ENCODE measurements at places on chromosomes 7 and 10. TPM values are rescaled to one million over a fixed set of nuclear protein-coding genes. Genes with fewer than 3 reads are reported as not detected.

Gene PAX4
- total RNA-seq = not detected

Gene METTL27
- total RNA-seq = 0.85 TPM

Gene PVRIG
- total RNA-seq = 30.1 TPM

Gene CPA2
- total RNA-seq = not detected

Gene IFIT1B
- total RNA-seq = not detected

Gene FAM149B1
- total RNA-seq = 12.5 TPM

Gene PKD2L1
- not detected for total RNA-seq

Gene CYP2C19
- total RNA-seq = not detected

Gene ZNF777
- total RNA-seq = 16.5 TPM

Gene FXYD4
- total RNA-seq = not detected

Gene OPN4
- not detected for total RNA-seq

Gene MYOF
- 1.6 TPM for total RNA-seq

Gene CUX1
- 35.6 TPM for total RNA-seq

- no peaks in the 10 kb centered on the region for H3K4me1 ChIP-seq
- H3K27ac ChIP-seq = no peak overlapping the region
- H3K4me3 ChIP-seq = no peak overlapping the region
These were observed 20.2 kb downstream of the SDK1 start for GRCh38 chr7:3321206-3321605.

DNA sequence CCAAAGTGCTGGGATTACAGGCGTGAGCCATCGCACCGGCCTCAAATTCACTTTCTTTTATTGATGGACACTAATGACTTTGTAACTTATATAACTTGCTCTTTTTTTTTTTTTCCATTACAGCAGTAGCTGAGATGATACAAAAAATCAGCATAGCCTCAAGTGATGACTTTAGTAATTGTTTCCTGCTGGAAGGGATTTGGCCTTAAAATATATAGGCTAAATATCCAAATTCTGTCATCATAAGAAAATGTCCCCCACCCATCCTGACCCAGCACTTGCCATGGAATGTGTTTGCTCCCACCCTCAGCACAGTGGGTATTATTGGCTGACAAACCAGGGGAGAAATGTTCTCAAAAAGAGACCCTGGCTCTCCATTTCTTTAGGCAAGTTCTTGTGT, 1264.1 kb upstream of the AUTS2 start:
- no peak for DNase-seq
- H3K4me1 ChIP-seq = no peaks in the 10 kb centered on the region
- no peaks in the 10 kb centered on the region for H3K36me3 ChIP-seq
- no peak overlapping the region for H3K4me3 ChIP-seq
- H3K27me3 ChIP-seq = no peaks in the 10 kb centered on the region
- H3K27ac ChIP-seq = no peak overlapping the region

DNA sequence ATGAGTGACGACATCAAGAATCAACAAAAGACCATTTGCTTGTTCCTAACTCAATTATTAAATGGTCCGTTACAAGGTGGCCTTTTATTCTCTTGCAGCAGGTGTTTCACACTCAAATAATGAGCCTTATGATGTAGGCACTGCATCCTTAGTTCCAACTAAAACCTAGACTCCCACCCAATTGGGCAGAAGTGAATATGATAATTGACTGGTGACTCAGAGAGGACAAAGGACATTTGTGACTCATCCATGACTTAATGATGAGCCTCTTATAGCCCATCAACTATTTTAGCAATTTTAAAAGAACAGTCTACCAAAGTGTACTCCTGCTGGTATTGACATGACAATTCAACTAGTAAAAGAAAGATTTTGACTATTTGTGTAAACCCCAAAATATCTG, 1027.8 kb upstream of the PHF14 start:
- no peaks in the 10 kb centered on the region for H3K27me3 ChIP-seq
- DNase-seq = no peak
- H3K27ac ChIP-seq = no peak overlapping the region

GRCh38 chr7:127967281-127967680, 64.0 kb downstream of the LRRC4 start:
- H3K27ac ChIP-seq = no peak overlapping the region
- DNase-seq = no peak
- H3K4me3 ChIP-seq = no peak overlapping the region
- H3K27me3 ChIP-seq = no peaks in the 10 kb centered on the region
- no peaks in the 10 kb centered on the region for H3K4me1 ChIP-seq

- H3K27ac ChIP-seq = no peak overlapping the region
- H3K27me3 ChIP-seq = peaks cover 33% of the 10 kb centered on the region
- H3K36me3 ChIP-seq = no peaks in the 10 kb centered on the region
These were observed 30.0 kb upstream of the SLF2 start for GRCh38 chr10:100882671-100883311.

- H3K4me1 ChIP-seq = no peaks in the 10 kb centered on the region
- no peak overlapping the region for H3K27ac ChIP-seq
- no peak overlapping the region for H3K4me3 ChIP-seq
- DNase-seq = no peak
- no peaks in the 10 kb centered on the region for H3K36me3 ChIP-seq
These were observed 634.2 kb downstream of the ANKRD7 start for GRCh38 chr7:118858651-118859149.

DNA sequence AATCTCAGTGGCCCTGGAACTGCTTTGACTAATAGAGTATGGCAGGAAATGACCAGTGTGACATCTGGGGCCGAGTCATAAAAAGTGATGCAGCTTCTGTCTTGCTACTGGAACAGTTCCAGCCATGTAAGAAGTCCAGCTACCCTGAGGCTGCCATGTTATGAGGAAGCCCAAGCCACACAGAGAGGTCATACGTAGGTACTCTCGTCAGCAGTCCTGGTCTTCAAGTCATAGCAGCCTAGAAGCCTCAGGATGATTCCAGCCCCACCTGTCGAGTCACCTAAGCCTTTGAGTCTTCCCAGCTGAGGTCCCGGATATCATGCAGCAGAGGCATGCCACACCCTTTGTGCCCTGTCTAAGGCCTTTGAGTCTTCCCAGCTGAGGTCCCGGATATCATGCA, 92.1 kb downstream of the PPP1R3C start:
- H3K27me3 ChIP-seq = peaks cover 12% of the 10 kb centered on the region
- no peak overlapping the region for H3K4me3 ChIP-seq
- DNase-seq = no peak
- no peak overlapping the region for H3K27ac ChIP-seq
- peaks cover 4% of the 10 kb centered on the region for H3K36me3 ChIP-seq
- H3K4me1 ChIP-seq = no peaks in the 10 kb centered on the region

DNA sequence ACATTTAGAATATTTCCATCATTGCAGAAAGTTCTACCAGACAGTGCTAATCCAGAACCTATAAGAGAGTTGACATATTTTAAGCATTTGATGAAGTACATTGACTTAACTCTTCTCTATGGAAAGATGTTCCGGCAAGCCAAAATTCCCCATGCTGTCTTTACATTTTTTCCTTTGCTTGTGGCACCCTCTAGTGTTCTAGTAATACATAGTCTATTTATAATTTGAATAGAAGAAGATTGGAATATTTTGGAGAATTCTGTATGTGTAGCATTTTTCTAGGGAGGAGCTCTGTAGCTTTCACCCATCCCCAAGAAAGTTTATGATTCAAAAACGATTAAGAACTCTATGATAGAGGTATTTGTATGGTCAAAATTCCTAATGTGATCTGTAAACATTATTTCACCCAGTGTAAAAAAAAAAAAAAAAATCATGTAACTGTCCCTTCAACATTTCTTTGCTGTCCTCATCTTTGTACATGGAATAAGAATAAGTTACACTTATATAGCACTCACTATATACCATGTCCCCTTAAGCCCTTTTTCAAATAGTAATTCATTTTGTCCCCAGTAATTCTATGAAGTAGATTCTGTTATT, 33.2 kb downstream of the NRF1 start:
- DNase-seq = no peak
- peaks cover 2% of the 10 kb centered on the region for H3K36me3 ChIP-seq
- H3K4me3 ChIP-seq = no peak overlapping the region
- no peaks in the 10 kb centered on the region for H3K27me3 ChIP-seq
- H3K27ac ChIP-seq = no peak overlapping the region

GRCh38 chr7:158549616-158550393, 37.8 kb downstream of the PTPRN2 start:
- H3K4me1 ChIP-seq = peaks cover 3% of the 10 kb centered on the region
- H3K27me3 ChIP-seq = peaks cover 24% of the 10 kb centered on the region
- H3K36me3 ChIP-seq = peaks cover 2% of the 10 kb centered on the region
- DNase-seq = no peak

- no peak for DNase-seq
- peak overlapping the region; percentile 16 for H3K27ac ChIP-seq
- H3K36me3 ChIP-seq = peaks cover 13% of the 10 kb centered on the region
- H3K4me3 ChIP-seq = peak overlapping the region; percentile 63
These were observed 212.1 kb upstream of the PRSS58 start for GRCh38 chr7:142469696-142470543.

DNA sequence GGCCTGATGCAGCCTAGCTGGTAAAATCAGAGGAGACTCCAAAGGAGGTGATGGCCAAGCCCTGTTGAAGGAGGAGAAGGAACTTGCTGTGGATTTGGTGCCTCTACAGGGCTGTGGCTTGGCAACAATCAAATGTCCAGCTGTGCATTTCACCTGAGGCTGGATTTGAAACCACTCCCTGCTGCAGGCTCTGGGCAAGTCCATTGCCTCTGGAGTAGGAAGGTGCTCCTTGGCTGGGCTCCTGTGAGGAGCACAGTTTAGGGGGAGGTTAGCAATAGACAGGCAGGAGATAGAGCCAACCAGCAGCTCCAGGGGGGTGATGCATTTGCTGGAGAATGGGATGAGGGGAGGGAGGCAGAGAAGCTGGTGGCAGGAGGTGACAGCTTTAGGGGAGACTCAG, 26.5 kb downstream of the CDH23 start:
- DNase-seq = no peak
- H3K4me3 ChIP-seq = no peak overlapping the region
- H3K36me3 ChIP-seq = no peaks in the 10 kb centered on the region
- H3K4me1 ChIP-seq = peaks cover 2% of the 10 kb centered on the region
- H3K27ac ChIP-seq = no peak overlapping the region
- H3K27me3 ChIP-seq = peaks cover 21% of the 10 kb centered on the region

DNA sequence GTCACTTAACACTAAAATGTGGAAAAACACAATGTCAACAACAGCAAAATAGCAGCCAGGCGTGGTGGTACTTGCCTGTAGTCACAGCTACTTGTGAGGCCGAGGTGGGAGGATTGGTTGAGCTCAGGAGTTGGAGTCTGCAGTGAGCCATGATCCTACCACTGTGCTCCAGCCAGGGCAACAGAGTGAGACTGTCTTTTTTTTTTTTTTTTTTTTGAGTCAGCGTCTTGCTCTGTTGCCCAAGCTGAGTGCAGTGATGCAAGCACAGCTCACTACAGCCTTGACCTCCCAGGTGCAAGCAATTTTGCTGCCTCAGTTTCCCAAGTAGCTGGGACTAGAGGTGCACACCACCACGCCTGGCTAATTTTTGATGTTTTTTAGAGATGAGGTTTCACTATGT, 6.1 kb downstream of the KCTD7 start:
- H3K27me3 ChIP-seq = no peaks in the 10 kb centered on the region
- peaks cover 3% of the 10 kb centered on the region for H3K36me3 ChIP-seq
- H3K4me3 ChIP-seq = no peak overlapping the region
- DNase-seq = no peak
- no peak overlapping the region for H3K27ac ChIP-seq

DNA sequence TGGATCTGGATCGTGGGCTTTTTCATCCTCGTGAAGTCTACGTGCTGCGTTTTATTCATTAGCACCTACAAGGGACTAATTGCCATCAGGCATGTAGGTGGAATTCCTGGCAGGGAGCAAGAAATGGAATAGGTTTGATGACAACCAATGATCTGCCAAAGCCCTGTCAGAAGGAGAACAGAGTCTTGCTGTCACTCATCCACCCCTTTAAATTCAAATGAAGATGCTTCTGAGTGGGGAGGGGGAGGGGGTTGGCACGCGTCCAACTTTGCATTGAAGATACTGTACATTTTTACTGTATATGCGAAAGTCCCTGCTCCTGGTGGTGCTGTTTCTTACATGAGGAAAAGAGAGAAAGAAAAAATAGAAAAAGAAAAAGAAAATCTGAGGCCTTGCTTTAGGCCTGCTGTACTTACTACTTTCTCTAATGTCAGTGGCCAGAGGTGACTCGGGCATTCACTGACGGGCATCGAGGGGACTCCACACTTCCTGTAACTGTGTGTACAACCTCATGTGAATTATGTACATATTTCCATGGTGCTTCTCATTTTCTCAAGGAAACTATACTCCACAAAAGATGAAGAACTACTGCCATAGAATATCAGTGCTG, 569.1 kb downstream of the INHBA start:
- no peaks in the 10 kb centered on the region for H3K36me3 ChIP-seq
- no peaks in the 10 kb centered on the region for H3K4me1 ChIP-seq
- H3K4me3 ChIP-seq = no peak overlapping the region
- DNase-seq = no peak

- no peak overlapping the region for H3K27ac ChIP-seq
- DNase-seq = no peak
- H3K4me1 ChIP-seq = peaks cover 2% of the 10 kb centered on the region
- no peaks in the 10 kb centered on the region for H3K27me3 ChIP-seq
These were observed 282.5 kb upstream of the KLF6 start for GRCh38 chr10:4067531-4067930.

DNA sequence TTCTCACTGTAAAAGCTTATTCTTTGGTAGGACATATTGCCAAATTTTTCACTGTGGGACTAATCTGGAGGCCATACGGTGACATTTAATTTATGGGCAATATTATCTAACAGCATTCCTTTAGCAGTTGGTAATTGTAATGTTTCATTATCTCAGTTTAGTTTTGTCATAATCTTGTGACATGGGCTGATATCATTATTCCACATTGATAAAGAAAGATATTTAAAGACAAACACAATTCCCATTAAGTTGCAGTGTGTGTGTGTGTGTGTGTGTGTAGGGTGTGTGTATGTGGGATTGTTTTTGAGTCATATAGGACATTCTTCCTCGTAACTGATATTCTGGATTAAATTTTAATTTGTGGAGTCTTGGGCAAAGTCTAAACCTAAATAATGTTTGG, 238.5 kb downstream of the PRKG1 start:
- no peak overlapping the region for H3K27ac ChIP-seq
- H3K4me1 ChIP-seq = no peaks in the 10 kb centered on the region
- no peaks in the 10 kb centered on the region for H3K27me3 ChIP-seq
- H3K36me3 ChIP-seq = no peaks in the 10 kb centered on the region

- H3K4me3 ChIP-seq = no peak overlapping the region
- H3K36me3 ChIP-seq = no peaks in the 10 kb centered on the region
- no peak for DNase-seq
These were observed 690.3 kb downstream of the REEP3 start for GRCh38 chr10:64211466-64211865.

- DNase-seq = peak; percentile 2
- H3K4me1 ChIP-seq = peaks cover 7% of the 10 kb centered on the region
- no peaks in the 10 kb centered on the region for H3K27me3 ChIP-seq
- no peak overlapping the region for H3K4me3 ChIP-seq
- no peaks in the 10 kb centered on the region for H3K36me3 ChIP-seq
- H3K27ac ChIP-seq = no peak overlapping the region
These were observed 60.3 kb downstream of the RASGEF1A start for GRCh38 chr10:43206391-43207235.
